ENCODE measurements at places on chromosomes 1 and 21.

GRCh38 chr1:155900161-155900560, 11.0 kb downstream of the RIT1 start:
- DNase-seq, result no peak

DNA sequence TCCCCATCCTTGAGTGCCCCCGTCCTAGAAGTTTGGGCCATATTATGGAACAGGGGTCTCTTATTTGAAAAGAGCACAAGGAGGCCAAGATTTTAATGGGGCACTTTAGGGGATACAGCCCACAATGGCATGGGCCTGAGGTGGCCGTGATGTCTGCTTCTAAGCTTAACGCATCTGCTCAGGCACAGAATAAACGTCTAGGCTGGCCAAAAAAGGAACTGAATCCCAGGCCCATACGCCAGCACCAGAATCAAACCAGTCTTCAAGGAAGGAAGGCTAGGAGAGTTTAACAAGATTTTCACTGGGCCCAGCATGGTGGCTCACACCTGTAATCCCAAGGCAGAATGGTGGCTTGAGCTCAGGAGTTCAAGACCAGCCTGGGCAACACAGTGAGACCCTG, 9.2 kb upstream of the SARS1 start:
- DNase-seq, result no peak

DNA sequence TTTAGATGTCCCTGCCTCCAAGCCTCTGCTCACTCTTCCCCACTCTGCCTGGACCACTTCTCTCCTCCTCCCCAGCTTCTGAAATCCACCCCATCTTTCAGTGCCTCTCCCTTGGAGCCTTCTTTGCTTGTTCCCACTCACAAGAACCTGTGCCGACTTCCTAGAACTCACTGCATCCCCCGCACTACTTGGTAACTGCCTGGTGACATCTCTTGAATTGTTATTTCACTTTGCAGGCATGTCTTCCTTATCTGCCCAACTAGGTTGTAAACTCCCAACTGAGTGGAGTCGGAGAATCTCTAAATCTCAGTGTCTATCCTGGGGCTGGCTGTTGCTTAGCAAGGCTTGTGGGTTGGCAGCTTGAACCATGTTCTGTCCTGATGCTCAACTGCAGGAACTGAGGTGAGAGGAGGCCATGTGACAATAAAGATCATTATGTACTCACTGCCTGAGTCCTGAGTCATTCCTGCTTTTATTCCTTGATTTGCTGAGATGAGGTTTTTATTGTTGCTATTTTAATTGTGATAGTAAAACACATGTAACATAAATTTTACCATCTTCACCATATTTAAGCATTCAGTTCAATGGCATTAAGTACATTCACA, 3.9 kb downstream of the KPRP start:
- no peak for DNase-seq

GRCh38 chr1:910881-911721, 12.6 kb upstream of the SAMD11 start:
- DNase-seq, result no peak

DNA sequence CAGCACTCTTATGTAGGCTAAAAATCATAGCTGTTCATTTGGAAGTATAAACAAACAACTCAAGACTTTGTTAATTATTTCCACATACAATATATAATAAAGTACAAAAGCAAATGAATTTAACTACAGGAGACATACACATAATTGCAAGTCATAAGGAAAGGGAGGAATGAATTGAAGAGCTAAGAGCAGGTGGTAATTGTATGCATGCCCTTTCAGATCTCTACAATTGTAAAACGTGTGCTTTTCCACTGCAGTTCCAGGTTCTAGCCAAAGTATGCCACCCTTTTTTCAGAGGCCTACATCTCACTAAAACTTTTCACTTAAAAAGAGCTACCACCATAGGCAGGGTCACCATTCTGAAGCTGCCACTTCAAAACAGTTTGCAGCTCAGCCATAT, 42.8 kb upstream of the HP1BP3 start:
- no peak for DNase-seq

DNA sequence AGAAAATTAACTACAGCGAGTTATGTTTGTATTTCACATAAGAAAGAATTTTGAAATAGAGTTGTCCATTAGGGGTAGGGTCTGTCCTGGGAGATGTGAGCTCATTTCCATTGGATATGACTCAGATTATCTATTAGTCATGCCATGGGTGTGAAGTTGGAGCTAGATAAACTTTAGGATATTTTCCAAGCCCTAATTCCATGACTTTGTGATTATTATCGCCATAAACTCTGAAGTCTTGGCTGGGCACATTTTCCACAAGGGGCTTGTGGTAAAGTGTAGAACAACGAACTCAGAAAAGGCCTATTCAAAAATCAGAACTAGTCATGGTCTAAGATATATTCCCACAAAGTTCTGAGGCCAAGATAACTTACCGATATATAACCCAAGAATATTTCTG, 396.6 kb downstream of the DPYD start:
- no peak for DNase-seq

GRCh38 chr1:2087766-2088165, 37.6 kb downstream of the PRKCZ start:
- no peak for DNase-seq

DNA sequence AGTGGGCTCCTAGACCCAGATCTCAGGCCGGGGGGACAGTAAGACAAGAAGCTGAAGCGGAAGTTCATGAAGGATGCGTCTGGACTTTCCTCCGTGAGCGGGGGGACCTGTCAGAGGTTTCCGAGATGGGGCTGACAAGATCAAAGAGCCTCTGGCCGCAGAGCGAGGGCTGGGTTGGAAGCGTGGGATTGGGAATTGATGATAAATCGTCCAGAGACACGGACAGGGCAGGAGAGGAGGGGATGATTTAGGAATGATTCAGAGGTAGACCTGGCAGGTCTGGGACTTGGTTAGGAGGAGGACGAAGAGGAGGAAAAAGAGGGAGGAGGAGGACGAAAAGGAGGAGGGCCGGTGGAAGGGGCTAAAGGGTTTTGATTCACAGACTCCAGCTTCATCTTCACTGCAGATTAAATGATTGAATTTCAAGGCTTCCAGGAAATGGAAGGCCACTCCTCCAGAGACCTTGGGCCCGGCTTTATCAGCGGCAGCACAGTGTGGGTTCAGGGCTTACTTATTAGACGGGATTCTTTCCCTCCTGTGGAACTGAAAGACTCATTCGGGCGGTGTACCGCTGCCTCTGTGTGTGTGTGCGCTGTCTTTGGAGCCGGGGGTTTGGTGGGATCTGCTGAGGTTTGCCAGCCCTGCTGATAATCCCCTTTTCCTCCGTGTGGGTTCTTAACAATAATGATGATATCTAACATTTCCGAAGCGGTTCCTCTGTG, 85.7 kb upstream of the SLC45A1 start:
- no peak for DNase-seq

GRCh38 chr1:52904927-52905698, 16.4 kb downstream of the ECHDC2 start:
- DNase-seq, result no peak

DNA sequence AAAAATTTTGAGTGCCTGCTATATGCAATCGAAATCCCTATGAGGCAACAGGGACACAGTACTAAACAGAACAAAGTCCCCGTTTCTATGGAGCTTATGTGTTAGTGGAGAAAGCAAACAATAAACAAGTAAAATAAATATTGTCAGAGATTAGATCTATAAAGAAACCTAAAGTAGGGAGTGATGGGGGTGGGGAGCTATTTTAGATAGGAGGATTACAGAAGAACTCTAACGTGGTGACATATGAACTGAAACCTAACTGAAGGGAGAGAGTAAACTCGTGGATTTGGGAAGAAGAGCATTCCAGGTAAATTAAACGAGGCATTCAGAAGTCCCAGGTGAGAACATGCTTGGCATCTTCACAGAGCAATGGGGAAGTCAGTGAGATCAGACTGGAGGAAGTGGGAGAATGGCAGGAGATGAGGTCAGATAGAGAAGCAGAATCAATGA, 154.5 kb downstream of the DENND1B start:
- DNase-seq, result peak; percentile 32

DNA sequence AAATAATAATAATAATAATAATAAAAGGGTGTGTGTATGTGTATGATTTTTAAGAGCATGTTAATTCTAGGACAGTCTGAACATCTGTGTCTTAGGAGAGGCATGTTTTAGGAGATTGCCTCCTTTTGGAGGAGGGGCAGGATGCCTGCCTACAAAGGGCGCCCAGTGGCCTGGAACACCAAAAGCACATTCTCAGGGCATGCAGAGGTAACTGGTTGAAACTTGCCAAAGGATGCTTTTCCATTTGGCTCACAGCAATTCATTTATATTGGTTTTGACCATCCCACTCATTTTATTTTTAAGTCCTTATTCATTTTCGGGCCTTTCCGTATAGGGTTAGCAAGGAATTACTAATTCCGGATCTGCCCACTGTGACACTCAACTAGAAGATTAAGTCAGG, 21.1 kb upstream of the LAMC2 start:
- no peak for DNase-seq
